Effector memory CD8-positive, alpha-beta T cell (primary cell): ENCODE measurements at places on chromosomes 5 and 9.

DNA sequence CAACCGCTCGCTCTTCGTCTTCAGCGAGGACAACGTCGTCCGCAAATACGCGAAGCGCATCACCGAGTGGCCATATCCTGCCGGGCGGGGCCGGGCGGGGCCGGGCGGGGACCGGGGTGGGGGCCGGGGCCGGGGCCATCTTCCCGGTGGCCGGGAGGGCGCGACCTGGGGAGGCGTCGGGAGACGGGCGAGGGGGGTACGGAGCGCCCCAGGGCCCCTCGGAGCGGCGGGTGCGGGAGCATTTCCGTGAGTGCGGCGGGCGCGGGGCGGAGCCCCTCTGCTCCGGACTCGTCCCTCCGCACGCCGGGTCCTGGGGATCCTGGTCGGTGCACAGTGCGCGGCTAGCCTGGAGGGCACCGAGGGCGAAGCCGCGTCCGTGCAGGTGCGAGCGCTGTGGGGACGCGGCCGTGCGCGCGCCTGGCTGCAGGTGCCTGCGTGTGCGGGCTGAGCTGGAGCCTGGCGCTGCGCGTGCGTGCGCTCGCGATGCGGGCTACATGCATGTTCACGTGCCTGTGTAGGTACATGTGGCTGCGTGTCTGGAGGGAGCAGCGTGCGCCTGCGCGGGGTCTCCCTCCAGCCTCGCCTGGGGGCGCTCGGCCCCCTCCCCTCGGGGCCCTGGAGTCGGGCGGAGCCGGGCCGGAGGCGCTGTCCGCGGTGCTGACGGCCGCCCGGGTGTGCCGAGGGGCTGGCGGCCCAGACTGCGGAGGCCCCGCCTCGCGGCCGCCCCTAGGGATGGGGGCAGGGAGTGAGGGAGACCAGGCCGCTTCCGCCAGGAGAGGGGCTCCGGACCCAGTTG lies 762 bp downstream of the CACNA1B start:
- no peak for DNase-seq

- DNase-seq = no peak
Observed at GRCh38 chr9:136013524-136014034, 52.4 kb upstream of the UBAC1 start.

DNA sequence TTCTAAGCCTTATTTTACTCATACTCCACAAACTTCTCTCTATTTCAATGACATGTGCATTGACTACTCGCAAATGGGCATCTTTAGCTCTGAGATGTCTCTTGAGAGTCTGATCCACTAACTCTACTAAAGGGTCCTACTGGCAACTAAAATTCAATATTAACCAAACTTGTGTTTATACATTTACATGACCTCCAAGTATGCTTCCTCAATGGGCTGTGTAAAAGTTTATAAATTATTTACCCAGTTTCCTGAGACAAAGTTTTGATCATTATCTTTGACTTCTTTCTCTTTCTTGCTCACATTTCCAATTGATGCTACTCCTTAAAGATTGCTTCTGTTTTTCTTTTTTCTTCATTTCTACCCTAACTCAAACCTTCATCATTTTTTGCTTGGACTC lies 510.1 kb upstream of the DAB2 start:
- no peak for DNase-seq

- no peak for DNase-seq
Observed at GRCh38 chr5:96922499-96923244, 13.2 kb upstream of the LNPEP start.

DNA sequence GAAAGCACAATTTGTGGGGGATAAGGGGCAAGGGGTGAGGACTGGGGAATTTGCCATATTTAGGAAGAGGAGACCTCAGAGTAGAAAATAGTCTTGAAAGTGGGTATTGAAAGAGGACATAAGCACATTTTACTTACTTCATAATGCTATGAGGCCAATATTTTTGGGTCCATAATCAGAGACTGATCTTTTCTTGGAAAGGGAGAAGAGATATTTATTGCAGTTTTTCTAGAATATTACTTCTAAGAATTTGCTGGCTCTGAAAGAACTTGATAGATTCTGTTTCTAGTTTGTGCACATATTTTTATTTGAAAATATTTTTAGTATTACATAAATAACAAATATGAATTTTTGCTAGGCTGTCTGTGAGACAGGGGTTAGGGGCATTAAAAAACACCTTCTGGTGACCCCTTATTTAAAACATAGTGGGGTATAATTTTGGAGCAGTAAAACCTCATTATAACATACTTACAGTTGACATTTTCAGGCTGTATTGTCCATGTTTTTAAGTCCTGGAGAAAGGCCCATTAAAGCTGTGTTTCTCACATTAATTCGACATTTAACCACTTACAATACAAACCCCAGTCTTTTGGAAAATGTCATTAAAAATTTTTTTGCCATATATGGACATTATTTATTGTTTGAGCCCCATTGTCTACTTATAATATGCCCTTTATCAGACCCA lies 118.9 kb upstream of the NFIB start:
- DNase-seq = no peak

GRCh38 chr9:90001747-90002146 lies 396.9 kb downstream of the GADD45G start:
- DNase-seq = no peak

GRCh38 chr5:76841361-76841760 lies 8.5 kb upstream of the S100Z start:
- DNase-seq = no peak

GRCh38 chr9:30996761-30997160 lies 1387.7 kb upstream of the ACO1 start:
- DNase-seq = no peak

- DNase-seq = no peak
Observed at GRCh38 chr5:80191991-80192398, 63.9 kb downstream of the SERINC5 start.

- DNase-seq = no peak
Observed at GRCh38 chr5:27511061-27511460, 472.7 kb upstream of the CDH9 start.

DNA sequence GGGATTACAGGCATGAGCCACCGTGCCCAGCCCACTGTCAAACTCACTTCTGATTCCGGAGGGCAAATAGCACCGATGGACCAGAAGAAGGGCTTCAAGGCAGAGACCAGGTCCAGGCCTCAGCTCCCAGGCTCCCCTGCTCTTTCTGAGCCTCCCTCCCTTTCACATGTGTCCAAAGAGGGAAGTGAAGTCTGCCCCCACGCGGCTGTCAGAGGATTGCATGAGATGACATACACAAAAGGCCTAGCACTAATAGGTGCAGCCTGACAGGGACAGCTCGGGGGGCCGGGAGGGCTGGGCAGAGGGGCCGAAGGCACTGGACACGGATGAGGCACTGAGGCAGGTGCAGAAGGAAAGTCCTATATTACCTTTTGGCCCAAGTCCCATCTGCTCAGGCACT lies 16.1 kb downstream of the FBP1 start:
- no peak for DNase-seq

DNA sequence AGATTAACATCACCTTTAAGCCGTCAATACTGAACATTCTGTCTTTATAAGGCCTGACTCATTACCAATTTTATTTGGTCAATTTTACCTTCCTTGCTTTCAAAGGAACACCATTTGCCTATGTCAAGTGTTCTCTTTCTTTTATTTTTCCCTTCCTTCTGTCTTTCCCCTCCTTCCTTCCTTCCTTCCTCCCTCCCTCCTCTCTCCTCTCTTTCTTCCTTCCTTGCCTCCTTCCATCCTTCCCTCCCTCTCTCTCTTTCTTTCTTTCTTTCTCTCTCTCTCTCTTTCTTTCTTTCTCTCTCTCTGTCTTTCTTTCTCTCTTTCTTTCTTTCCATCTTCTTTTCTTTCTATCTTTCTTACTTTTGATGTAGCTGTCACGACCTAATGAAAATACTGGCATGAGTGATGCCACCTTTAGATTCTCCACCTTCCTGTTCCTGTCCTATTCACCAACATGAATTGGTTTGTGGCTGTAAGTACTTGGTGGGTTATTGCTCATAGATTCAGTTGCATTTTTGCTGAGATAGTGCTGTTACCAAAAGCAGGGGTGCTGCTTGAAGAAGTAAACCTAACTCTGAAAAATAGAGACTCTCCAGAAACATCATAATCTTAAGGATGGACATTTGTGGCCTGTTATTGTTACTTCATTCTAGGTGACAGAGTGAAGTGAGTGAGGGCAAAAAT lies 33.8 kb downstream of the DOCK8 start:
- no peak for DNase-seq

- no peak for DNase-seq
Observed at GRCh38 chr5:87007737-87008136, 259.9 kb upstream of the RASA1 start.

GRCh38 chr9:6239694-6240093 lies 24.1 kb downstream of the IL33 start:
- no peak for DNase-seq

GRCh38 chr9:35158501-35159280 lies 3.1 kb upstream of the UNC13B start:
- DNase-seq = no peak

DNA sequence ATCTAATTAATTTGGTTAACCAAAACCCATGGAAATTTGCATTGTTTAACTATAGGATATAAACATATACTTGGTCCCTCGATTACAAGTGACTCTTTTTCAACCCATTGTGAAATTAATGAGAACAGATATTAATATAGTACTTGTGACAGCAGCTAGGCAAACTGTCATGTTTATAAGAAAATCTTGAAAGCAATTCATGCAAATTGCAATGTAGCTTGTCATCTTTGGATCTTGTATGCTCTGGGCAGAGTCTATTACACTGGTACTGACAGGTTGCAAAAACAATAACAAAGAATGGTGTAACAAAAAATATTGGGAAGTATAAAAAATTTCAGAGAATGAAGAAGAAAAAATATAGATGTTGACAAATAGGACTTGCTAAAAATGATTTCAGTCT lies 941.0 kb downstream of the DNAH5 start:
- DNase-seq = no peak

DNA sequence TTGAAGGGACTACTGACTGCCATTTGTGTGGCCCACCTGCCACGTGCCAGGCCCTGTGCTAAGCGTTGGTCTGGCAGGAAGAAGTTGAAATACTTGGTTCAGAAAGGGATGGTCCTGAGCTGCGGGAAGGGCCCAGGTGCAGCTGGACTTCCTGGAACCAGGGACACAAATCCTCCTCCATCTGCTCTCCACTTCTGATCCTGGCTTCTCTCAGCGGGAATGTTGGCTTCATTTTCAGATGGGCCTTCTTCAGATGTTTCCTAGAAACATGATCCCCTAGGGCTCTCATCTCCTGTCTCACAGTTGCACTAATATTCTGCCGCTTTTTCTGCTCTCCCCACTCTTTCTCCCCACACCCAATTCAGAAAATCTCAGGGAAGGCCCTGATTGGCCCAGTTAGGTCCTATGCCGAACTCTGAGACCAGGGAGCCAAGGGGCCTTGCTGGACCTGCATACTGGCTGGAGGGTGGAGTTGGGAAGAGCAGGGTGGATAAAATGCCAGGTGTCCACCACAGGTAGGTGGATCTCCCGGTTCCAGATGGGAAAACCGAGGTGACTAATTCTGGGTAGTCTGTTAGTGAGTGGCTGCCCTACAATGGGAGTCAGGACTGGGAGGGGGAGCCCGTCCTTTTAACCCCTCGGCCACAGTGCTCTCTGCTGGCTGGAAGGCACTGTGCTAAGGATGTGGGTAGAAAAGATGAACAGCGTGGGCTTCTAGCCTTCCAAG lies 19.4 kb downstream of the PSAT1 start:
- no peak for DNase-seq

- DNase-seq = no peak
Observed at GRCh38 chr5:27144456-27144855, 106.1 kb upstream of the CDH9 start.

DNA sequence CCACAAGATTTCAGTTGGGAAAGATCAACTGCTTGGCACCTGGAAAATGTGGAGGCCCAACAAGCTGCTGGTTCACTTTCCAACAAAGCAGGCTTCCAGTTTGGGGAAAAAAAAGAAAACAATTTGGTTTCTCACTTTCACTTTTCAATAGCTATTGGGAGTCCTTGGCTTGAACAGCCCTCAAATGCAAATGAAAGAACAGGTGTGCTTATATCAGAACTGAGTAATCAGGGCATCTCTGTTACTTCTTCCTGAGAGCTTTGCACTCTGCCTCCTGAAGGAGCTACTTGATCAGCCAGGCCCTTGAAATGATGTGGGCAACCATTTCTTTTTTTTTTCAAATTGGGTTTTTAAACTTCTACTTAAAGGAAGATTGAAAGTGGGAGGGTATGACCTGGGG lies 73.5 kb downstream of the MFAP3 start:
- DNase-seq = no peak
